ENCODE measurements at places on chromosomes 3 and 15.

DNA sequence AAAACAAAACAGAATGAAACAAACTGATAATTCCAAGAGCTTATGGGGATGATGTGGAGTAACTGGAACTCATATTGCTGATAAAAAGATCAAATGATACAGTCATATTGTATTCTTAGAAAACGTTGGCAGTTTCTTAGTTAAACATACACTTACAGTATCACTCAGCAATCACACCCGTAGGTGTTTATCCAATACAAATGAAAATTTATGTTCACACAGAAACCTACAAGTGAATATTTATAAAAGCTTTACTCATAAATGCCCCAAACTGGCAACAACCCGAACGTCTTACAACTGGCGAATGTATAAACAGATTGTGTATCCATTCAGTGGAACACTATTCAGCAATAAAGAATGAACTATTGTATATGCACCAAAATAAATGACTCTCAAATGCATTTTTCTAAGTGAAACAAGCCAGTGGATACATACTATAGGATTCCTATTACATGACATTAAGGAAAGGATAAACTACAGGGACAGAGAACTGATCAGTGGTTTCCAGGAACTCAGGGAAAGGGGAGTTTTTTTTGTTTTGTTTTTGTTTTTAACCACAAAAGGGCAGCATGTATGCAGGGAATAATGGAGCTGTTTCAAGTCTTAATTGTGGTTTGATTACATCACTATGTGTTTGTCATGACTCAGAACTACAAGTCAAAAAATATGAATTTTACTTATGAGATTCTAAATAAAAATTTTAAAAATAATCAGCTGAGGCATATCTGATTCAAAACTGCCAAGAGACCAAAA is 71.8 kb upstream of the NDUFB4 start:
- DNase-seq = no peak

- DNase-seq = no peak
These were observed 11.9 kb upstream of the ALDH1A2 start for GRCh38 chr15:58077427-58077826.

DNA sequence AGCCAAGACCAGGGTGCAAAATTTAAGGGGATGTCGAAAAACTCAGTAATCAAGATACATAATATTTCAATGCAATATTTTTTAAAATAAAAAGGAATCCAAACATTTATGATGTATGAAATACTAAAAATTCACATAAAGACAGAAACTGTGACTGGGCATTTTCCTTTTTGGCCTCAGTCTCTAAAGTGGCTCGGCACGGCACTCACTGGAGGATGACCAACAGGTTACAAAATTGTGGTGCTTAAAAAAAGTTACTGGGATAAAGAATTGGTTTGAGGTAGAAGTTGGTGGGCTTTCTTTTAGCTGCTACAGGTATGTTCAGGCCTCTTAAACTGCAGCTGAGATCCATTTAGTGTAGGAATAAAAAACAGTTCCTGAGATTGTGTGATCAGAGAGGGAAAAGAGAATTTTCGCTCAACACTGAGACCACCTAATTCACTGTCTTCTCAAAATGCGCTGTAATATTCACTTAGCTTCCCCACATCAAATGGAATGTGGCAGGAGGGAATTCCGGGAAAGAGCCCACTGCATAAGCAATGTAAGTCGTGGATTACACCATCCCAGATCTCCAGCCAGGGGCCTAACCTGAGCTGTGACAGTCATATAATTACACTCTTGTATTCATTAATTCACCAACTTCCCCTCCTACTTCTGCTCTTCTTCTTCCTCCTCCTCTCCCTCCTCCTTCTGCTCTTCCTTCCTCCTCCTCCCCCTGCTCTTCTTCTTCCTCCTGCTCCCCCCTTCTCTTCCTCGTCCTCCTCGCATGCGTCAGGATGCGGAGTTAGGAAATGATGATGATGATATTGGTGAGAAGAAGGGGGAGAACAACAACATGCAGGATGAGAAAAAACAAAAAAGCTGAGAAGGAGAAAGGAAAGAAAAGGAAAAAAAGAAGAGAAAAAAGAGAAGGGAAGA is 45.9 kb downstream of the HES1 start:
- no peak for DNase-seq

GRCh38 chr3:64444490-64445108 is 219.3 kb upstream of the PRICKLE2 start:
- DNase-seq = no peak

DNA sequence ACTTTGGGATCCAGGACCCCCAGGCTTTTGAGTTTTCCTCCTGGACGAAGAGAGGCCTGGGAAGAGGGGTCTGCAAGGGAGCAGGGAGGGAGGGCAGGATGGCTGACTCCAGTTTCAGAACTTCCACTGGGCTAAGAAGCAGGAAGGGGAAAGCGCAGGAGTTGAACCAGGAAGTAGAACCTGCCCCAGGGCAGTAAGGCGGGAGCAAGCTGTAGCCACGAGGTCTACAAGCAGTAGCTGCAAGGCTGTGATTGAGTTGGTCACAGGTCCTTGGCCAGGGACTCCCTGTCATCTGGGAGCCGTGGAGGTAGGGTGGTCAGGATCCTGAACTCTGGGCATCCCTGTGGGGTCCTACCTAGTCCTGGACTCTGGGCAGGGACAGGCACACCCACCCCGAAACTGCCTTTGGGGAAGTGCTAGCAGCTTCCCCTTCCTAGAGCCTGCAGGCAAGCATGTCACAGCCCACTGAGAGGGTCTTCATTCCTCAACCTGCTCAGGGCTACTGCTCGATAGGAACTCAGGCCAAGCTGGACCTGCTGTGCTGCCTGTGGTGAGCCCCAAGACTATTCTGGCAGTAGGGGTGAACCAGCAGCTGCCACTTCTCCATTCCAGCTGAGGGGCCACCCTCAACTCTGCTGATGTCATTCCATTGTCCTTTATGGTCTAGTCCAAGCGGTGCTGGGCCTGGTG is 5.8 kb upstream of the GNAI2 start:
- DNase-seq = no peak

- no peak for DNase-seq
These were observed 25.5 kb downstream of the SLC35A5 start for GRCh38 chr3:112587336-112587735.

DNA sequence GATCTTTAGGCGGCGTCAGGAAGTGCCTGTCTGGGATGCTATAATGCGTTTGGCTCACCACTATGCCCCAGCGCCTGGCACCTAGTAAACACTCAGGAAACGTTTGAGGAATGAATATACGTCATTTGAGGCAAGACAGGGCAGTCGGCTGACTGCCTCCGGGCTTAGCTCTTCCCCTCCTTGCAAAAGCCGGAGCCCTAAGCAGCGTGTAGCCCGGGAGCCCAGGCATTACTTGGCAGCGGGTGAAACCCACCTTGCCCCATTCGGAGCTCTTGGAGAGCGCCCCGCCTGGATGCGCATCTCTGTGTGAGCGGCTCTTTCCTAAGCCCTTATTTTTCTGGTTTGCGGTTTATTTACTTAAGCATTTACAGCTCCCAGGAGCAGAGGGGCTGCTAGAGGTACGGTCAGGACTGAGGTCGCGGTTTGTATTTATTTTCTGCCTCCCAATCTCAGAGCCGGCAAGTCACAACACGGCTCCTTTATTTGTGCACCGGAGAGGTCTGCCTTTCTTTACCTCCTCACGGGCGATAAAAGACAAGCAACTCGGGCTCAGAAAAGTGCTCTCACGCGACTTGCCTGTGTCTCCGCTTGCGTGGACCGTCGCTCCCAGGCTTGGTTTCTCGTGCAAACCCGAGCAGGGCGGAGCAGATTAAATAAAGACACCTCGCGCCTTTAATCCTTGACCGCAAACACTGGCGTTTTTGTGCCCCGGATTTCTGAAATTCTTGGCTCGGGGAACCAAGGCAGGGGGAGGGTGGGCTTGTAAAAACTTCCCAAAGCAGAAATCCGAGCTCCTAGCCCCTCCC is 737 bp upstream of the ITPR1 start:
- peak; percentile 34 for DNase-seq

DNA sequence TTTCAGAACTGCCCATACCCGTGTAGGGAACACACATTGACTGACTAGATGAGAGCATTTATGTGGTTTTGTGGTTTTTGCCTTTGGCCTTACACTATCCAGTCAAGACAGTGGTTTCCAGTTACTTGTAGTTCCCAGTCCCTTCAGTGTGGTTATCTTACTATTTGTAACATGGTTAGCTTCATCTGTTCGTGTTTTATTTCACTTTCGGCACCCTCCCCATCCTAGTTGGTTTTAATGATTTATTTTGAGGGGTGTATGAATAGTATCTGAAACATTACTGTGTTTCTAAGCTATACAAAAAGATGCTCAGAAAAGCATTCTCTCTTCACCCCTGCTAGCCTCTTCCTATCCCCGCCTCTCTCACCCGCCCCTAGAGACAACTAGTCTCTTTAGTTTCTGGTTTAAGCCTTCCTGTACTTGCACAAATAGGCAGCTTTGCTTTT is 14.1 kb downstream of the LYSMD4 start:
- no peak for DNase-seq

- DNase-seq = no peak
These were observed 103.7 kb downstream of the PDZRN3 start for GRCh38 chr3:73520931-73521461.
